Omental fat pad (tissue), 4 donors: ENCODE measurements at places on chromosomes 3 and 15. TPM values are rescaled to one million over a fixed set of nuclear protein-coding genes. Genes with fewer than 3 reads are reported as not detected.
A peak's percentile ranks its signal among the peaks of the same experiment; 100 is the strongest.

- DNase-seq, result no peak
Measured at GRCh38 chr15:30885814-30886213, 17.9 kb upstream of the FAN1 start.

DNA sequence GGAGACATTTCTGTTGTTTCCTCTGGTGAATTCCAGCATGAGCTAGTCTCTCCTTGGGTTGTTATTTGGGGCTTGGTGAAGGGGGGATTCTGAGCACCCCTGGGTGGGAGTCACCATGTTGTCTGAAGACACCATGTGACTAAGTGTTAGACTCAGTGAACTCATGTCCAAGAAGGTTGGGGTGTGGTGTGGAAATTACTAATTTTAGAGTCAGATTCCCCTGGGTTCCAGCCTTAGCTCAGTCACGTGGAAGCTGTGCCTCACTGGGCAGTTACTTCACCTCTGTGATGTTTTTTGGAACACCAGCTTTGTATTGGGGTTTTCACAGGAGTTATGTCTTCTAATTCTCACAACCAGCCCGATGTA, 171.5 kb downstream of the RPLP1 start:
- no peak for DNase-seq

DNA sequence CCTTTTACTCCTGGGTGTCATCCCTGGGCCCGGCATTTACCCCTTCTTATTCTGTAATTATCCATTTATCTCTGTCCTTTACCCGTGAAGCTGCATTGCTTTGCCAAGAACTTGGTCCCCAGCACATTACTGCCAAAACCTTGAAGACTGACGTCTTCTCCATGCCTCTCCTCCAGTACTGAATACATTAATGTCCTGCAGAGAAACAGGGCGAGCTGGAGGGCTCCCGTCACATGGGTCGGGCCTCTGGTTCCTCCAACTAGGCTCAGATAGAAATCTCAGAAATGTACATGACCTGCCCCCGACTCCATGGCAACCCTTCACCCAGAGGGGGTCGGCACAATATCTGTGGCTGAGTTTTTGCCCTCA, 445 bp downstream of the EFCAB12 start:
- DNase-seq, result no peak

DNA sequence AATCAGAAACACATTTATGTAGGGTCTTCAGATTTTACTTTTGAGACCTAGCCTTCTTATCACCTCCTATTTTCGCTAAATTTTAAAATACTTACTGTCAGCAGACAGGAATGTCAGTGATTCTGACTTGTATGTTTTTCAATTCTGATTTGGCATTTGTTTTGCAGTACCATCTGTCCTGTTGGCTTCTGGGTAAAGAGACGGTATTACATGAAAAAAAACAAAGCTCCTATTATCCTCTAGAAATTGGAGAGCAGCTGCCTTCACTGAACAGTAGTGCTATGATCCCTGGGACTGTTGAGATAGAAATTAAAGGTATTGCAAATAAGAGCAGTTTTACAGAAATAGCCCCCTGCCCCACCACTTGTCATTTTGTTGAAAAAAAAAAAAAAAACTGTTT, 8.4 kb downstream of the ARMC8 start:
- no peak for DNase-seq

GRCh38 chr3:170908235-170909116, at the start of gene EIF5A2:
Gene EIF5A2, minus strand, starts transcription at chr3:170908637. Its CDS starts 831 bp downstream, at chr3:170907806.
- peak; percentile 86 for DNase-seq

DNA sequence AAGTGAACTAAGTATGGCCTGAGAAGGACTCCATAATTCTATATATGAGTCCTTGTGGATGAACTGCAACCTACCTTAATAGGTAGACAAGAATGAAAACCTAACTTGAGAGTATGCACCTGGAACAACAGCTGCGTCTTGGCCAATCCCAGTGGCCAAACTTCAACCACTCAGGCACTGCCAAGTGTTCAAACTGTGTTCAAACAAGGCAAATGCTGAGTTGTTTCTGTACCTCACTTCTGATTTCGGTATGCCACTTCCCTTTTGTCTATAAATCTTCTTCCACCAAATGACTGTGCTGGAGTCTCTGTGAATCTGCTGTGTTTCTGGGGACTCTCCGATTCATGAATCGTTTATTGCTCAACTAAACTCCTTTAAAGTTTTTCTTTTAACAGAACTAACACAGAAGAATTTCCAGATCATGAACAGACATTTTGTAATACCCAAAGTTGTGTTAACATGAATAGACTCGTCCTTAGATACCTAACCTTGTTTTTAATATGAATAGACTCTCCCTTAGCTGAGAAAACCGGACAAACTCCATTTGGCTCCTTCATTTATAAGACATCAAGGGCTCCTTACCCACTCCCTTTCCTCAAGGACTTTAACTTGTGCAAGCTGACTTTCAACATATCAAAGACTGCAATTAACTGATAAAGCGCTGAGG, 4.1 kb downstream of the ZNF717 start:
- DNase-seq, result no peak

DNA sequence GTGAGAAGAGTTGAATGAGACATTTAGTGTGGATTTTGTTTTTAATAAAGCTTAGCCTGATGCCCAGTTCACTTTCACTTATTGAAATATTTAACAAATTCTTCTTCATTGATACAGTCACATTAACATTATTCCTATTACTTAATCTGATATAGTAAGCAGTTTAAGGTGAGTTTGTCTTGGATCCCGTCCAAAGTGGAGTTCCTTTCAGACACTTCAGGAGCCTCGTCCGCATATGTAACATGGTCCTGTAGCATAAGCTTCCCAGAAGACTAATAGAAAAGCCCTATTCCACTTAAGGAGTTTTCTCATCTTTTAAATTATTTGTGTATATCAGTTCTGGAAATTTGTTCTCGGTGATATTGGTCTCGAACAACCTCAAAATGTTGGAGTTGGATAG, 39.7 kb upstream of the MLF1 start:
- DNase-seq, result no peak

GRCh38 chr3:57948781-57949242, 59.4 kb upstream of the FLNB start:
- no peak for DNase-seq

- no peak for DNase-seq
Measured at GRCh38 chr3:9898467-9899241, 4.0 kb upstream of the IL17RE start.

DNA sequence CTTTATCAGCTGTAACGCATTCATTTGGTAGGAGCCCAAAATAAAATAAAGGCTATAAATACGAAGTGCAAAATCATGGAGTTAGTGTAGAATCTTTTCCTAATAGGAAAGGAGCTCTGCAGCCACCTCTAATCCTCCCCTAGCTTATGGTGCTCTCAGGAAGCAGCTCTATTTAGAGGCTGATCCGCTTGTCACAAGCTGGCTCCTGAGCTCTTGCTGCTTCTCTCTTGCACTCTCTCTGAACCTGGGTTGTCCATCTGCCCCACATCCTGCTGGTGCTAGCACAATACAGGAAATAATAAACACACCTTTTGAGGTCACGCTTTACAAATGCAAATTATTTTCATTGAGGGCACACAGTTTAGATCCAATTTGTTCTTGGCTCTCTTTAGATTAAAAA, 37.3 kb upstream of the BFSP2 start:
- no peak for DNase-seq

- DNase-seq, result no peak
Measured at GRCh38 chr15:61634837-61635236, 405.7 kb upstream of the RORA start.

DNA sequence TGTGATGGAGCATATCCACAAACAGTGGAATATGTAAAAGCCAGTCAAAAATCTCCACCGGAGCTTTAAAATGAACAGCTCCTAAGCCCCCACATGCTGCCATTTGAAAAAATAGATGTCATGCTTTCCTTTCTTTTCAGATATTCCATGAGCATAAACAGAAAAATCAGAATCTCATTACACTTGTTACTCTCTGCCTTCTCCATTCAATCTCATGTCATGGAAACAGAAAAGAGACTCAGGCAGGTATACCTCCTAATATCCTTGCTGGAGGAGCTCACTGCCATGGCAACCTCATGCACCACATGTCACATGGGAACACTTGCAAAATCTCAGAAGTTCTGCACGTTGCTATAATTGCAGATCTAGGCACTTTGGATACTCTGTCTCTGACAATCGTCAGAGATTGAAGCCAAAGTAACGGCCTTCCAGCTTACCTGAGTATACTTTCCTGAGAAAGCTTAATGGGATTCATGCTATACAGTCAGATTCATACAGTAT, 317.0 kb upstream of the ADAMTS9 start:
- no peak for DNase-seq

GRCh38 chr3:116920826-116921610, 211.4 kb downstream of the TUSC7 start:
- no peak for DNase-seq

DNA sequence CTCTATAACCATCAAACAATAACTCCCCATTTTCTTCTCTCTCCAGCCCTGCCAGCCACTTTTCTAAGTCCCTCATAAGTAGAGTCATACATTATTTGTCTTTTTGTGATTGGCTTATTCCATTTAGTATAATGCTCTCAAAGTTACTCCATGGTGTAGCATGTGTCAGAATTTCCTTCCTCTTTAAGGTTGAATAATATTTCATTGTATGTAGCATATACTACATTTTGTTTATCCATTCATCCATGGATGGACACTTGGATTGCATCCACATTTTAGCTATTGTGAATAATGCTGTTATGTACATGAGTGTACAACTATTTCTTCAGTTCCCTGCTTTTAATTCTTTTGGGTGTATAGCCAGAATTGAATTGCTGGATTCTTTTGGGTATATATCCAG, 138.4 kb downstream of the ATG7 start:
- no peak for DNase-seq

GRCh38 chr15:89652666-89653065, 2.6 kb downstream of the KIF7 start:
- DNase-seq, result no peak

DNA sequence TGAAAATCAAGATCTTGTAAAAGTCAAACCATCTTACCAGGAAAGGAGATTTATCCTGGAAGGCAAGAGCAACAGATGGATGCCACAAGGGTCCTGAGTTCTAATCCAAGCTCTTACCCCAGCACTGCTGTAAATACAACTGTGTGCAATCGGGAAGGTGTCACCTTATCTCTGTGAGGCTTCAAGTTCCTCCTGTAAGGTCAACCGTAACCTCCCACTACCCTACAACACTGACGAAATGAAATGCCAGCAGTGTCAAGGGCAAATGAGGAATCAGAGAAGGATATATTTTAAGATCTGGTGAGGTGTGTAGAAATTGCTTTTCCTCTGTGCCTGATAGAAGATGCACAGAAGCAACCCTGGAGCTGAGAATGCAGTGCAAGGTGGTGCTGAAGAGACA, 207.8 kb downstream of the NTRK3 start:
- no peak for DNase-seq

GRCh38 chr3:48945891-48946549, 27.4 kb downstream of the ARIH2 start:
- DNase-seq, result no peak

DNA sequence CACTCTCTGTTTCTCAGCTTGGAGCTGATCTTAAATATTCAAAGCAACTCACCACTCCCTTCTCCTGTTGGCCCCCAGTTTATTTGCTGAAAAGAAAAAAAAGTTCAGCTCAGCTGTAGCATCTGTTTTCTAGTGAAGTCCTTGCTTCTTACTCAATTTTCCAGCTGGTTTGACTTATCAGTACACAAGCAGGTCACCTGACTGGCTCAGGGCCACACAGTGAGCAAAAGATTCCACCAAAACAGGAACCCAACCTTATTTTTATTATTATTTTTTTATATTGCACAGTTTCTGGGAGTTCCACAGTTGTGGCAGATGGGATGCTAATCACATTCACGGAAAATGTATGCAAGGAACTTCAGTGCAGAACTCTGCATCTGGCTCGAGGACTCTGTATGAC, 390.7 kb upstream of the RGMA start:
- no peak for DNase-seq

DNA sequence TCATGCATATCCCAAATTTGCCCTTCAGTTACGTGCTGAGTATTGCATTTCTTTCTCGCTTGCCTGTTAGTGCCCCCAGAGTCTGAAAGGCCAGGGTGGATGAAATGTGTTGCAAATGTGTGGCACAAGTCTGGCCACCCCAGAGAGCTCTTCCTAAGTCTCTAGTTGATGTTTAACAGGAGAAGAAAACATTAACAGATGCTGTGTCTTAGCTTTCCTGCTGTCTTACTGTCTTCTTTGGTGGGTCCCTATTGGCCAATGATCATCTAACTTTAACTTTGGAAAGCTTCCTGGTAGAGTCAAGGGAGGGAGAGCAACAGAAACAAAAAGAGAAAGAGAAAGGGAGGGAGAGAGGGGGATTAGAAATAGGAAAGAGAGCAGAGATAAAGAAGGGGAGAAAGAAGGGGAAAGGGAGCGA, 76.7 kb upstream of the P3H2 start:
- no peak for DNase-seq

- no peak for DNase-seq
Measured at GRCh38 chr3:14319654-14320182, 82.7 kb upstream of the SLC6A6 start.

GRCh38 chr3:126995926-126996512, 13.1 kb downstream of the PLXNA1 start:
- no peak for DNase-seq

DNA sequence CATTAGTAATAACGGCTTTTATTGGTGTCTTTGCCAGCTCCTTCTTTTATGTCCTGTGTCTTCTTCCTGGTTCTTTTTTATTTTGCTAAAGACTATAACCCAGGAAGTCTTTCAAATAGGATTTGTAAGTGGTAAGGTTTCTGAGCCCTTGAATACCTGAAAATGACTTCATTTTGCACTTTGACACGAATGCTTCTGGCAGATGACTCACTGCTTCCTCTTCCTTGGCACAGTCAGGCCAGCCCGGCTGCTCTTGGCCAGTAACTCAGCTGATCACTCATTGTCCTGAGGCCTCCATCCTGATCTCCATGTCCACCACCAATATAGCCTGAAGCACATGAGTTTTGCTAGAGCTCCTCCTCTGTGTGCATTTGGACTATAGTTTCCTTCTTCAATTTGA, 48.7 kb upstream of the NR2E3 start:
- DNase-seq, result no peak

GRCh38 chr15:50018491-50018890, 100.5 kb downstream of the ATP8B4 start:
- no peak for DNase-seq

The ACP3 gene
- 4.6 TPM for total RNA-seq

The CHDH gene
- total RNA-seq, result 2.6 TPM

The ZPLD1 gene
- not detected for total RNA-seq

The GALNT15 gene
- total RNA-seq, result 211 TPM

The C2CD4B gene
- total RNA-seq, result 21.1 TPM

The MANF gene
- total RNA-seq, result 44.3 TPM

The IGDCC3 gene
- not detected for total RNA-seq

The TMEM212 gene
- total RNA-seq, result not detected

The REC114 gene
- not detected for total RNA-seq

The RNF168 gene
- total RNA-seq, result 34.5 TPM

The DLL4 gene
- 8.3 TPM for total RNA-seq
